ENCODE measurements at places on chromosomes 12 and 14. TPM values are rescaled to one million over a fixed set of nuclear protein-coding genes. Genes with fewer than 3 reads are reported as not detected.

The PMCH gene
- total RNA-seq, result not detected

The RNF31 gene
- total RNA-seq, result 71.6 TPM

The ST8SIA1 gene
- total RNA-seq, result 2.5 TPM

The PLA2G1B gene
- 0.99 TPM for total RNA-seq

The KRT79 gene
- 0.87 TPM for total RNA-seq

The LBHD2 gene
- not detected for total RNA-seq

The PAH gene
- total RNA-seq, result not detected

The HOXC12 gene
- total RNA-seq, result not detected

The ATP5MC2 gene
- total RNA-seq, result 365 TPM

The TSPAN9 gene
- total RNA-seq, result 0.07 TPM

The TEX52 gene
- 0.36 TPM for total RNA-seq

The SSPN gene
- total RNA-seq, result not detected

The CACNA2D4 gene
- total RNA-seq, result 4.3 TPM

The NKX2-1 gene
- 0.25 TPM for total RNA-seq

The SLC25A21 gene
- not detected for total RNA-seq

The CLEC4C gene
- not detected for total RNA-seq

The GALNT16 gene
- total RNA-seq, result not detected

The C14orf180 gene
- total RNA-seq, result not detected

The RBP5 gene
- total RNA-seq, result not detected

The FAM90A1 gene
- total RNA-seq, result 0.27 TPM

The TMEM253 gene
- not detected for total RNA-seq

The EID3 gene
- 3.7 TPM for total RNA-seq

The LRRC9 gene
- not detected for total RNA-seq

The C3AR1 gene
- total RNA-seq, result 1.4 TPM

The ERP27 gene
- 3.4 TPM for total RNA-seq

The DGLUCY gene
- total RNA-seq, result 52.3 TPM

The APOF gene
- total RNA-seq, result not detected

The TGM1 gene
- total RNA-seq, result 3.1 TPM

The RTL1 gene
- total RNA-seq, result not detected

The MYF6 gene
- not detected for total RNA-seq

The BDKRB2 gene
- total RNA-seq, result not detected

The CELA1 gene
- 0.29 TPM for total RNA-seq

The NDUFA9 gene
- total RNA-seq, result 117 TPM

The CD4 gene
- 14.1 TPM for total RNA-seq

The GPR137C gene
- total RNA-seq, result 0.05 TPM

The TAS2R42 gene
- total RNA-seq, result not detected

The KRT6B gene
- not detected for total RNA-seq

The MMP17 gene
- not detected for total RNA-seq

The SLC6A13 gene
- not detected for total RNA-seq

The PARP2 gene
- total RNA-seq, result 46.5 TPM

The PCED1B gene
- 117 TPM for total RNA-seq

The ASB2 gene
- 12.7 TPM for total RNA-seq

The APOLD1 gene
- total RNA-seq, result 5.7 TPM

The GPD1 gene
- 0.20 TPM for total RNA-seq

The CLEC4E gene
- total RNA-seq, result not detected

The IGFBP6 gene
- total RNA-seq, result 2.0 TPM

The SMCO2 gene
- 0.32 TPM for total RNA-seq
